Spleen (tissue), 13 donors: ENCODE measurements at places on chromosomes 11 and 22. TPM values are rescaled to one million over a fixed set of nuclear protein-coding genes. Genes with fewer than 3 reads are reported as not detected.

- no peak overlapping the region for H3K4me3 ChIP-seq
- H3K4me1 ChIP-seq = peaks cover 19% of the 10 kb centered on the region
- DNase-seq = no peak
- no peaks in the 10 kb centered on the region for H3K36me3 ChIP-seq
These were observed 20.9 kb downstream of the SVIP start for GRCh38 chr11:22808571-22809197.

GRCh38 chr11:103700622-103701021 lies 335.8 kb upstream of the DDI1 start:
- no peaks in the 10 kb centered on the region for H3K27me3 ChIP-seq
- no peaks in the 10 kb centered on the region for H3K36me3 ChIP-seq
- DNase-seq = no peak

GRCh38 chr11:77993902-77994301 lies 566 bp downstream of the INTS4 start:
- DNase-seq = no peak
- H3K4me1 ChIP-seq = peaks cover 28% of the 10 kb centered on the region
- peak overlapping the region; percentile 62 for H3K4me3 ChIP-seq
- H3K27ac ChIP-seq = peak overlapping the region; percentile 88

The OR51B2 gene
- not detected for total RNA-seq

DNA sequence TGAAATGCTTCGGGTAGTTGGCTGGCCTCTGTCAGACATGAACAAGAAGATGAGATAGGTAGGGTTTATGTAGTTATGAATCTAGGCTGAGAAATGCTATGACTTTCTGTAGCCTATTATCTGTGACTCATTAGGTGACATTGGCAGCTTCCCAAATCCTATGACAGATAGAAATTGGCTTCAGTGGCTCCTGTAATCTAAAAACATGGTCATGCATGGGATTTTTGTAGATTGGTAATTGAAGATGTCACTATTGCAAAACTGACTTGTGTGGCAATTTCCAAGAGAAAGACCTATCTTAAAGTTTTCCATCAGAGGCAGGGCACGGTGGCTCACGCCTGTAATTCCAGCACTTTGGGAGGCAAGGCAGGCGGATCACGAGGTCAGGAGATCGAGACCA lies 29.4 kb upstream of the GRIK4 start:
- no peak overlapping the region for H3K27ac ChIP-seq
- H3K27me3 ChIP-seq = no peaks in the 10 kb centered on the region
- H3K36me3 ChIP-seq = peaks cover 57% of the 10 kb centered on the region
- no peak overlapping the region for H3K4me3 ChIP-seq

GRCh38 chr11:45152740-45153595 lies 6.5 kb downstream of the PRDM11 start:
- no peaks in the 10 kb centered on the region for H3K27me3 ChIP-seq
- peaks cover 14% of the 10 kb centered on the region for H3K4me1 ChIP-seq
- no peaks in the 10 kb centered on the region for H3K36me3 ChIP-seq
- DNase-seq = peak; percentile 18
- no peak overlapping the region for H3K4me3 ChIP-seq
- no peak overlapping the region for H3K27ac ChIP-seq

DNA sequence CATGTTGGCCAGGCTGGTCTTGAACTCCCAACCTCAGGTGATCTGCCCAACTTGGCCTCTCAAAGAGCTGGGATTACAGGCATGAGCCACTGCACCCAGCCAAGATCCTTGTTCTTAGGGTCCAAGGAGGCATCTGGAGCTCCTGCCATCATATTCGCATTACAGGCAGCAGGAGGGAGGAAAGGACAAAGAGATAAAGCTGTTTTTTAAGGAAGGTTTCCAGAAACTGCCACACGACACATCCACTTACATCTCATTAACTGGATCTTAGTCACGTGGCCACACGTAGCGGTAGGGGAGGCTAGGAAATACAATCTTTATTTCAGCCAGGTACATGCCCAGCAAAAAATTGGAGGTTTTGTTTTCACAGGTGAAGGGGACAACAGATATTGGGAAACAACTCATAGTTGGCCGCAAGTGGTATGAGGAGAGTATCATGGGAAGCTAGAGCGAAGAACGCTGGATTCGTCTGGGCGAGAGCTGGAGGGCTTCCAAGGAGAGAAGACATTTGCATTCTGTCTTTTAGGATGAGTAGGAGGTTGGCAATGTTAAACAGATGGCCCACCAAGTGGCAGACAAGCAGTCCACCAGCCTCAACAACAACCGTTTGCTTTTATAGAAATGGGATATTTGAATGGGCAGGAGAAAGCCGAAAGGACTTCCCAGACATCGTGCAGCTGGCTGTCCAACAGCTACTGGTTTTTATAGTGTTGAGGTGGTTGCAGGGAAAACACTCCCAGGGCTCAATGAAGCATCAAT lies 39.2 kb upstream of the DMC1 start:
- H3K27me3 ChIP-seq = no peaks in the 10 kb centered on the region
- H3K4me1 ChIP-seq = no peaks in the 10 kb centered on the region
- DNase-seq = no peak
- no peak overlapping the region for H3K27ac ChIP-seq
- no peaks in the 10 kb centered on the region for H3K36me3 ChIP-seq
- no peak overlapping the region for H3K4me3 ChIP-seq

The GLB1L2 gene
- 0.79 TPM for total RNA-seq

The OR52J3 gene
- not detected for total RNA-seq

The ARHGAP20 gene
- total RNA-seq = 2.0 TPM

DNA sequence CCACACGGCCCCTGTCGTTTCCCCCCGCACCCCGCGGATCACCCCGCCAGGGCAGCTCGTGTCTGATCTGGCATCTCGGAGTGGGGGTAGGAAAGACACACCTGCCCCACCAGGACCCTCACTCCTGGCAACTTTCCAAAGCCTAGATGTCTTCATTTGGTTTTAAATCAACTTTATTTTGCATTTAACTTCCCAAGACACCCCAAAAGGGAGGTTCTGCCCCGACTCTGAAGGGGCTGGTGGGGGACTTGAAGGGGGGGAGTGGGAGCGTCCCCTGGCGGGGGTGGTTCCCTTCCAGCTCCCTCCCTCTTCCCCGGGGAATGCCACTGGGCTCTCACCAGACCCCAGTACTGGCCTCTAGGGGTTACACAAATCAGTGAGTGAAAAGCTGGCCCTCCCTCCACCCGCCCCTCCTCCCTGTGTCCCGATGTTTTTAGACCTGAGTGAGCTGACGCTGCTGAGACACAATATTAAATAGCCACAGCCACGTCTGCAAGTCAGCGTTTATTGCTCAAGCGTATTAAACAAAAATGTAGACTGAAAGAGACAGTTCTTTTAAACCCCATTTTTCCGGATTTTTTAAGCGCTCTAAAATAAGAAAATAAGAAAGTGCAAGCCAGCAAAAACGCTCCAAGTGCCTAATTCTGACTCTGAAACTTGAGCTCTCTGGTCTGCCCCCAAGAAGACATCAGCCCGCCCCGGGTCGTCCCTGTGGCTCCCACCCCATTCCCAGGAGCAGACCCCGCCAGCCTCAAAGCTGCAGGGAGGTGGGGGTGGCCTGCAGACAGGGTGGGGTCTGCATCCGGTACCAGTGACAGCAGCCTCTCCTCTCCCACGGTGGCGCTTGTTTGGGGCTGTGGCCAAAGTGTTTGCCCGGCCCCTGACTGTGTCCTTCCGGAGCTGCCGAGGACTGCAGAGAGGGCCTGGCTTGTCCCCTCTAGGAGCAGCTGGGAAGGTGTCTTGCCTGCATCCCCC lies 1.1 kb upstream of the TTLL8 start:
- H3K36me3 ChIP-seq = no peaks in the 10 kb centered on the region
- no peak overlapping the region for H3K27ac ChIP-seq
- peaks cover 8% of the 10 kb centered on the region for H3K4me1 ChIP-seq
- no peak overlapping the region for H3K4me3 ChIP-seq

The LRRC75B gene
- total RNA-seq = 5.5 TPM

The TBX1 gene
- 0.23 TPM for total RNA-seq

DNA sequence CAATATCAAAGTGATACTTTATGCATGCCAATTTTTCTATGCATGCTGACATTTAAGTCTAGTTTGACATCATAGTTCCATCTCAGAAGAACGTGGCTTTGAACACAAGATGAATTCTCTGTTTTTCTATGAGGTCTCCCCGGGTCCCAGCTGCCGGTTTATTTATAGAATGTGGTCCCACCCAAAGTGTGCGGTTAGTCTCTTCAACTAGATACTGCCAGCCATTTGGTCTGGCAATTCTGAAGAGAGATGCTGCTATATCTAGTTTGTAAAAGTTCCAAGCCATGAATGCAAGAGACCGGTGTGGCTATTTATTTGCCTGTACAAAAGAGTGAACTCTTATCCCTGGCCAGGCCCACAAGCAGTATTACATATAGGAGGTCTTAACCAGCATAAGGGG lies 9.2 kb downstream of the OR5A2 start:
- no peak for DNase-seq
- no peak overlapping the region for H3K4me3 ChIP-seq
- no peaks in the 10 kb centered on the region for H3K36me3 ChIP-seq
- no peak overlapping the region for H3K27ac ChIP-seq
- no peaks in the 10 kb centered on the region for H3K4me1 ChIP-seq

DNA sequence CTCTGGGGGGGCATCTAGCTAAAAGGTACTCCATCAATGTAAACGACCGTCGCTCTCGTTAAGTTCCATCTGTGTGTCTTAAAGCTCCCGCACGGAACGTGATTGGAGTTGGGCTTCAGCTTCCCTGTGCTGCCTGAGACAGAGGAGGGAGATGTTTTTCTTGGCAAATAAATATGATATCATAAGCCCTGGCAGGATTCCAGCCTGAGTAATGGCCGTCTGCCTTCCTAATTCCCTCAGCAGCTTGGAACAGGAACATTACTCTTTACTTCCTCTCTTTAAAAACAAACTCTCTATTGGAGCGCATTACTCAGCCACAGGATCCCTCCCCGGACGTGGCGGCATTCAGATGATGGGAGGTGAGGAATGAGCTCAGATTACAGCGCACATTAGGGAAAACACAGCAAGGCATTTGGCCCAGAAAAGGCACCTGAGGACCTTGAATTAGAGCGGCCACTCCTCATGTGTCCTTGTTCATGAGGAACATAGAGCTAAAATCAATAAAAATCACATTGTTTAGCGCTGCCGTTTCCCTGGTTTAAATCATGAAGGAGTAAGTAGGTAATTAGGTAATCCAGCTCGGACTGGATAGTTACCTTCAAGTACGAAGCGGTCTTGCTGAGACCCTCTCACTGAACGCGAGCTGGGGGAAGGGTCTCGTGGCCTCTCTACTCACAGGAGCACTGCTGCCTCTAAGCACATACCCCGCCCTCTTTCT lies 230.4 kb downstream of the ST3GAL4 start:
- peak; percentile 68 for DNase-seq
- no peaks in the 10 kb centered on the region for H3K27me3 ChIP-seq
- peak overlapping the region; percentile 47 for H3K27ac ChIP-seq
- no peak overlapping the region for H3K4me3 ChIP-seq
- H3K36me3 ChIP-seq = no peaks in the 10 kb centered on the region

The FAM227A gene
- 0.33 TPM for total RNA-seq

The HTR3B gene
- total RNA-seq = not detected
